ENCODE measurements at places on chromosomes 16 and 17. TPM values are rescaled to one million over a fixed set of nuclear protein-coding genes. Genes with fewer than 3 reads are reported as not detected.
A peak's percentile ranks its signal among the peaks of the same experiment; 100 is the strongest.

DNA sequence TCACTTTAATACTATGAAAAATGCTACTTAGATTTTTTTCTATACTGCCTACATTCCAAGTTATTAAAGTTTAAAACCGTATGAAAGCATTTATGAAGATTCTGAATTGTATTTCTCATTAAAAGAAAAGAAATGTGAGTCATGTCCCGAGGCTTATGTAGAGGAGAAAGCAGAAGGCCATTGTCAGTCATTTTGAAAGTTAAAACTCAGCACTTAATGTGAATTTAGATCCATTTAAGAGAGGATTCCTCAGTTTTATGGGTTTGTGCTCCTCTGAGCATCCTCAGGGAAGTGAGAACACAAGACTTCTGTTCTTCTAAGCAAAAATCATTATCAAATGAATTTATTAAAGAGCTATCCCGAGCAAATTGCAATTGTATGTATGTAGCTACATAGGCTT, 11.8 kb downstream of the C17orf75 start:
- DNase-seq, result no peak

- peak; percentile 49 for DNase-seq
Observed at GRCh38 chr16:31467151-31467773, 4.7 kb upstream of the TGFB1I1 start.

GRCh38 chr17:74585711-74586110, 6.4 kb downstream of the CD300LD start:
- DNase-seq, result no peak

- DNase-seq, result no peak
Observed at GRCh38 chr17:82752371-82753200, 721 bp downstream of the TBCD start.

DNA sequence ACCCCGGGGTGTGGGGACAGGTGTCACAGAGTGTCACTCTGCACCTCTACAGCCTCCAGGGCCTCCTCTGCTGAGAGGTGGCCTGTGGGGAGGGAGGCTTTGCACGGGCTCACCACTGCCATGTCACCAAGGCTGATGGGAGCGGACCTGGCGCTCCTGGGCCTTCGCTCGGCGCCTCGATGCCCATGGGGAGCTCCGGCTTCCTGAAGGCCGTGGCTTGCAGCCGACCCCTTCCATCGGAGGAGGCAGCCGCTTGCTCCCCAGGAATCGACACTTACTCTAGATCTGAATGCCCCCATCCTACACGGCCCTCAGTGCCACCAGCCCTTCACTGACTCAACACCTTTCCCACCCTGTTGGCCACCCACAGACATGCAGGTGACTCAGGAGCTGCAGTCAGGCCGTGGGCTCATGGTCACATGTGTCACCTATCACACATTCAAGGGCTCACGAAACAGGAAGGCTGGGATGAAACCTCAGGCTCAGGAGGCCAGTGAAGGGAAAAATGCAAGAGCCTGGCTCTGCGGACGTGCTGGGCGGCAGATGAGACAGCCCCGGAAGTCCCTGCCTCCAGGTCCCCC, 11.9 kb downstream of the LGALS3BP start:
- DNase-seq, result no peak

DNA sequence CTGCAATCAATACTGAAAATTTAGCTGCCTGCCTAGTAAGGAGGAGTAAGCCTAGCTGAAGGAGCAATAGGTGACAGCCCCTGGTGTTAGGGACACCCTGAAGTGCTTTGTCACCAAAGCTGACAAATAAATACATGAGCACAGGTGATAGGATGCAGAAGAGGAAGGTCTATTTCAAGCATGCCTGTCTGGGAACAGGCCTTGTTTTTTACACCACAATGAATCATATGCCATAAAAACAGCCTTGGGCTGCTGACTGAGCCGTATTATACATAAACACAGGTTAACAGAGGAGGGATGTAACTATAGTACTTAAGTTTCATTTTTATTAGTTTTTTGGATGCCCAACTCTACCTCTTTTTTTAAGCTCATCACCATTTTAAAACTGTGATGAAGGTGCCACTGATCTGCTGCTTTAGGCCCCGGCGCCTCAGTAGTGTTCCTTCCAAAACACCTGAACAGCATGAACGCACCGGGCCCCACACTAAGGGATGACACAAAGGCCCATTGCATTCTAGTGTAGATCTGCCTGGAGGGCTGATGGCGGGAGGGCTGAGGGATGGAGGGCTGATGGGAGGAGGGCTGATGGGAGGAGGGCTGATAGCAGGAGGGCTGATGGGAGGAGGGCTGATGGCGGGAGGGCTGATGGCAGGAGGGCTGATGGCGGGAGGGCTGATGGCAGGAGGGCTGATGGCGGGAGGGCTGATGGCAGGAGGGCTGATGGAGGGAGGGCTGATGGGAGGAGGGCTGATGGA, 150.3 kb downstream of the AATF start:
- DNase-seq, result peak; percentile 20

GRCh38 chr17:19461681-19462080, 50.6 kb downstream of the RNF112 start:
- no peak for DNase-seq

- no peak for DNase-seq
Observed at GRCh38 chr16:75794426-75794825, 68.1 kb upstream of the CPHXL start.

DNA sequence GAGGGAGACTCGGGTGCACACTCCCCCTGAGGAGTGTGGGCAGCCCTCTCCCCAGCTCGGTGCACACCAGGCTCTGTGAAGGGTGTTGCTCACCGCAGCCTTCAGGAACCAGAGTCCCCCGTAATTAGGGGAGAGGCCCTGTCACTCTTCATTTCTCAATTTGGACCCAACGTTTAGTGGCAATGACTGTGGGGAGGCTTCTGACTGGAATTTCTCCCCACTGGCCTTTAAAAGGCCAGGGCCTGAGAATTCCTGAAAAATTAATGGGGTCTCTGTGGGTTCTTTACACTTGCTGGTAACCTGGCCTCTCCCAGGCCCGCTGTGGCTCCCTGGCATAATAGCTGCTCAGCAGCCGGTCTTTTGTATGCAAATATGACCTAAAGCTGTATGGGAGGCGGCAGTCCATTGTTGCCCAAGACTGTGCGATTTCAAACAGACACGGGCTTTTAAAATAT, 209.7 kb downstream of the MSI2 start:
- no peak for DNase-seq

GRCh38 chr17:18217412-18218015, 7.9 kb upstream of the LLGL1 start:
- peak; percentile 58 for DNase-seq

- DNase-seq, result no peak
Observed at GRCh38 chr16:49483651-49484450, 110.2 kb downstream of the C16orf78 start.

- no peak for DNase-seq
Observed at GRCh38 chr17:5033352-5034015, 1.7 kb downstream of the SLC52A1 start.

GRCh38 chr17:76391200-76391715, 6.8 kb downstream of the SPHK1 start:
- no peak for DNase-seq

- no peak for DNase-seq
Observed at GRCh38 chr16:55062442-55062841, 131.8 kb downstream of the IRX5 start.

DNA sequence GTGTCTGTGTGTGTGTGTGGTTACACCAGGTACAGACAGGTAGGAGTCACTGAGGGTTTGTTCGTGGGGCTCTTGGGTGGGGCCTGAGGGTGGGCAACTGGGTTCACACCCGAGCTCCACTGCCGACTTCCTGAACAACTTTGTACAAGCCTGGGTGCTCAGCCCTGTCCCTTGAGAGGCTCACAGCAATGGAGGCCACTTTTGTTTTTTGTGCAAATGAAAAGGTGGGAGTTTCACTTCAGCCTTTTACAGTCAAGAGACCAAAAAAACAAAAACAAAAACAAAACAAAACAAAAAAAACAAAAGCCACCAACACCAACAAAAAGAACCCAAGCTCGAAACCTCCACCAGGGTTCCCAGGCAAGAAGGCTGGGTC, 2.4 kb downstream of the RHBDF2 start:
- no peak for DNase-seq

GRCh38 chr16:27232901-27233625, 29.7 kb downstream of the KDM8 start:
- DNase-seq, result no peak

DNA sequence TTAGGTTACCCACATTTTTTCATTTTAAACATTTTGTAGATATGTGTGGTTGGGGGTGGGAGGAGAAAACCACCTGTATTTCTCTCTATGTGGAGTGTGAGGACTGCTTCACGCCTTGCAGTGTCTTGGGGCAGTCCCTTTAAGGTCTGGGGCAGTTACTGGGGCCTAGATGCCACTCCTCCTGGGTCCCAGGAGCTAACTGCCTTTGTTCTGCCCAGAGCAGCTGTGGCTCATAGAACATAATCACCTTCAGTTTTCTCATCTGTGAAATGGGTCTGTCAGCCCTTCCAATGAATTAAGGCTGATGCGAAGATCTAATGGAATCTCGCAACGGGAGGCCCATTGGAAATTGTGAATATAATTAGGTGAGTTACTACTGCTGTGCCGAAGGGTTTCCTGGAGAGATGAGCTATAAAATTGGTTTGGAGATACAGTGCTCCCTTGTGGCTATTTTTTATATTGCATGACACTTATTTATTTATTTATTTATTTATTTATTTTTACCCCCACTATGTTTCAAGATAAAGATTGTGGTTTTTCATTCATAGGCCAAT, 22.9 kb downstream of the DHRS7C start:
- peak; percentile 30 for DNase-seq

DNA sequence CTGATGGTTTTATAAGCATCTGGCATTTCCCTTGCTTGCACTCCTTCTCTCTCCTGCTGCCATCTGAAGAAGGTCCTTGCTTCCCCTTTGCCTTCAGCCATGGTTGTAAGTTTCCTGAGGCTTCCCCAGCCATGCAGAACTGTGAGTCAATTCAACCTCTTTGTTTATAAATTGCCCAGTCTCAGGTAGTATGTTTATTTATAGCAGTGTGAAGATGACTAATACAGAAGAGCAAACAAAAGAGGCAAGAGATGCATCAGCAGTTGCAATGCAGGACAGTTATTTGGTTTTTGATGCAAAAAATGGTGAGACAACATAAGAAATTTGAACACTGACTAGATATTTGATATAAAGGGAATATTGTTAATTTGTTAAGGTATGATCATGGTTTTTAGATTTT, 16.8 kb downstream of the TMEM100 start:
- DNase-seq, result no peak

DNA sequence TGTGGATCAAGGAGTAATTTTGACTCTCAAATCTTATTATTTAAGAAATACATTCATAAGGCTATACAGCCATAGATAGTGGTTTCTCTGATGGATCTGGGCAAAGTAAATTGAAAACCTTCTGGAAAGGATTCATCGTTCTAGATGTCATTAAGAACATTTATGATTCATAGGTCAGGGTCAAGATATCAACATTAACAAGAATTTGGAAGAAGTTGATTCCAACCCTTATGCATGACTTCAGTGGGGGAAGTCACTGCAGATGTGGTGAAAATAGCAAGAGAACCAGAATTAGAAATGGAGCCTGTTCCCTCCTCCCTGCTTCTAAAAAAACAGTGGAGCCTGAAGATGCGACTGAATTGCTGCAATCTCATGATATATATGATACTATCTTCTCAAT, 36.6 kb upstream of the HNF1B start:
- DNase-seq, result no peak

- no peak for DNase-seq
Observed at GRCh38 chr17:13540546-13540945, 61.2 kb downstream of the HS3ST3A1 start.

GRCh38 chr16:9238346-9238745, 146.9 kb downstream of the HAPSTR1 start:
- DNase-seq, result no peak

- no peak for DNase-seq
Observed at GRCh38 chr17:12242345-12242954, 221.8 kb downstream of the MAP2K4 start.

GRCh38 chr16:82888591-82889001, 261.8 kb downstream of the CDH13 start:
- DNase-seq, result no peak

DNA sequence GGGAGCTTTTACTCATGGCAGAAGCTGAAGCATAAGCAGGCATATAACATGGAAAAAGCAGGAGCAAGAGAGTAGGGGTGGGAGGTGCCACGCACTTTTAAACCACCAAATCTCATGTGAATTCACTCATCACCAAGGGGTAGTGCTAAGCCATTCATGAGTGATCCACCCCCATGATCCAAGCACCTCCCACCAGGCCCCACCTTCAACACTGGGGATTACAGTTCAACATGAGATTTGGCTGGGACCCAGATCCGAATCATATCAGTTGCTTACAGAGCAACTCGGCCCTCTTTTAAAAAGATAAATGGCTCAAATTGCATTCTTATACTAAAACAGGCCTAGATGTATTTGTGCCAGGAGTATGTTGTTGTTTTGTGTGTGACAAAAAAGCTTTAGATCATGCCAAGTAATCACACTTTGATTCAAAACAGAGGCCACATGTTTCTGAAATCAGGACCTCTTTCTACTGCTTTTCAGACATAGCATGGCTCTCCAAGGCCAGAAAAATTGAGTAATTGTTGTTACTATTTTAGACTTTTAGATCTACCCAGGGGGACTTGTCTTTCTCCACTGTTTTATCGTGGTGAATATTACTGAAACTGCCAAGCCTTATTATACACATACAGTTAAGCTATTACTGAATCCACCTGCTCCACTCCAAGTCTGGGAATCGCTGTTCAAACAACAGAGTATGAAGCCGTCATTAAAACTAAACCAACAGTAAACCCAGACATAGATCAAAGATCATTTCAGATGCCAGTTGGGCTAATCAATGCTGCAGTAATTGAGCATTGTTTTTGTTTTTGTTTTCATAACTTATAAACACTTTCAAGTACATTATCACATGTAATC, 163.3 kb downstream of the KCNJ2 start:
- no peak for DNase-seq

- DNase-seq, result no peak
Observed at GRCh38 chr17:82640036-82640435, 8.2 kb downstream of the WDR45B start.

GRCh38 chr17:51707216-51707615, 446.9 kb downstream of the UTP18 start:
- no peak for DNase-seq

- DNase-seq, result peak; percentile 96
Observed at GRCh38 chr17:17151055-17151454, 55.1 kb downstream of the PLD6 start.

The GAS2L2 gene
- total RNA-seq, result 0.05 TPM

The SNX20 gene
- not detected for total RNA-seq

The CA7 gene
- total RNA-seq, result not detected

The KRT25 gene
- total RNA-seq, result not detected

The YBX2 gene
- total RNA-seq, result not detected

The SOST gene
- not detected for total RNA-seq

The HSPB9 gene
- not detected for total RNA-seq

The MEIOB gene
- total RNA-seq, result not detected

The PGAP3 gene
- total RNA-seq, result 6.2 TPM

The COX6A2 gene
- not detected for total RNA-seq

The CYGB gene
- total RNA-seq, result 0.37 TPM

The PPM1E gene
- total RNA-seq, result 0.47 TPM

The PIRT gene
- total RNA-seq, result not detected

The CD300E gene
- not detected for total RNA-seq

The NOS2 gene
- total RNA-seq, result 0.06 TPM

The ARHGAP44 gene
- 1.00 TPM for total RNA-seq

The PLLP gene
- total RNA-seq, result 1.3 TPM

The CX3CL1 gene
- total RNA-seq, result 0.07 TPM

The PDP2 gene
- total RNA-seq, result 10.6 TPM
